ENCODE measurements at places on chromosomes 7 and 10. TPM values are rescaled to one million over a fixed set of nuclear protein-coding genes. Genes with fewer than 3 reads are reported as not detected.

SLC26A4 gene
- 0.78 TPM for total RNA-seq

PRSS1 gene
- not detected for total RNA-seq

- DNase-seq: no peak
Observed at GRCh38 chr7:45703911-45704682, 129.9 kb downstream of the ADCY1 start.

DNA sequence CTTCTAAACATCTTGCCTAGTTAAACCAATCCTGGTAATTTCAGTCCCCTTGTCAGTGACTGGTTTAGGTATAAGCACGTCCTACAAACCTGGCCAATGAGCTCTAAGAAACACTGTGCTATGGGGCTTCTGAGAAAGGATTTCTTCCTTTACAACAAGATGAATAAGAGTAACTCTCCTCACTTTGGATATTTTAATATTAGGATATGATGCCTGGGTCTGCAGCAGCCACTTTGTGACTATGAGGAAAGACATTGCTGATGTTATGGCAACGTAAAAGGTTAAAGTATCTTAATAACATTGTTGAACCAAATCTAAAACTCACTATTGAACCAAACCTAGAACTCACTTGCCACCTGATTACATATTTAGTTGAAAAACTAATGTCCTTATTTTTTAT, 26.5 kb upstream of the EPC1 start:
- DNase-seq: no peak

DNA sequence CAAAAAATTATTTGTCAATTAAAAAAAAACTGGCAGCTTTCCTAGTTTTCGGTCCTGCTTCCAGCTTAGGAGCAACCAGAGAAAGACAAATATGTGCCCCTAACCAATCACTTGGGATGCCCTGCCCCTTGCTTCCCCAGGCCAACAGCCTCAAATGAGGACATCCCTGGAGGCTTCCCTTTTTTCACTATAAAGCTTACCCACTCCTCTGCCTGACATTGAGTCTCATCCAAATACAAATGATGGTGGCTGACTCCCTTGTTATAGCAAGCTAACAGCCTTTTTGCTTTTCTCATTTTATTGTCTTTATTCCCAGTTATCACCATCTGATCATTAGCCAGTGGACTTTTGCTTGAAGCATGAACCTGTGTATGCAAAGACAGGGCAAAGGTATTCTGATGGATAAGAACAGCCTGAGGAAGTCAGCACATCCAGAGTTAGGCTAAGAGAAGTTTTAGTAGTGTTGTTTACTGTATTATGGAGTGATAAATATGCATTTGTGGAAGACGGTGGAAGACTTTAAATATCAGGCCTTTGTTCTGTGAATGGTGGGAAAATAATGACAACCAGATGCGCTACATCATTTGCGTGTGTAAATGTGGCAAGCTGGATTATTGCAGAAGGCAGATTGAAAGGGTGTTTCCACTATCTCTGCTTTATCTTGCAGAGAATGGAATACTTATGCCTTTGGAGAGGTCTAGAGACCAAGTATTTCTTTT, 1.7 kb upstream of the CCM2 start:
- no peak for DNase-seq

ADAM22 gene
- 4.3 TPM for total RNA-seq

DNA sequence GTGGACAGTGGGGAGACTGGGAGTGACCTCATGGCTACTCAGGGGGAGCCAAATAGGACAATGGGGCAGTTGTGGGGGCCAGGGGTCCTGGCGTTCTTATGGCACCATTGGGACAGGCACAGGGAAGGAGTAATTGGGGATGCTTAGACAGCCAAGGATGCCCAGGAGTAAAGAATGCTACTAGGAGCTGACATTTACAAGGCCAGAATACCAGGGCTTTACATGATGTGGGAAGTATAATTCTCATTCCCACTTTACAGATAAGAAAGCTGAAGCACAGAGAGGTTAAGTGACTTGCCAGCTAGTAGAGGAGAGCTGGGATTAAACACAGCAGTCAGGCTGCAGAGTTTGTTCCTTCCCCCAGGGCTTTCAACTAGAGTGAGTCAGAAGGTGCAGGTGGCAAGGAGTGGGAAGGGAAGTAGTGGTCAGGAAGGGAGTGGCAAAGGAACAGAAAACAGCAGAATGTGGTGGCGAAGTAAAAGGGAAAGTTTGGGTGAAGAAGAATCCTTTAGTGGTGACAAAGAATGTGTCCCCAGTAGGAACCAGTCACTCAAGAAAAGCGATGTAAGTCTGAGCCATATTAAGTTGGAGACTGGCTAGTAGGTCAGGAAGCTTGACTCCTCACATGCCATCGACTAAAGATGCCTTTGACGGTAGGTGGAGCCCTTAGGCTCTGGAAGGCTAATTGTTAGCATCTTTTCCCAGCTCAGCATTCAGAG, 32.8 kb downstream of the CPVL start:
- DNase-seq: no peak

DNA sequence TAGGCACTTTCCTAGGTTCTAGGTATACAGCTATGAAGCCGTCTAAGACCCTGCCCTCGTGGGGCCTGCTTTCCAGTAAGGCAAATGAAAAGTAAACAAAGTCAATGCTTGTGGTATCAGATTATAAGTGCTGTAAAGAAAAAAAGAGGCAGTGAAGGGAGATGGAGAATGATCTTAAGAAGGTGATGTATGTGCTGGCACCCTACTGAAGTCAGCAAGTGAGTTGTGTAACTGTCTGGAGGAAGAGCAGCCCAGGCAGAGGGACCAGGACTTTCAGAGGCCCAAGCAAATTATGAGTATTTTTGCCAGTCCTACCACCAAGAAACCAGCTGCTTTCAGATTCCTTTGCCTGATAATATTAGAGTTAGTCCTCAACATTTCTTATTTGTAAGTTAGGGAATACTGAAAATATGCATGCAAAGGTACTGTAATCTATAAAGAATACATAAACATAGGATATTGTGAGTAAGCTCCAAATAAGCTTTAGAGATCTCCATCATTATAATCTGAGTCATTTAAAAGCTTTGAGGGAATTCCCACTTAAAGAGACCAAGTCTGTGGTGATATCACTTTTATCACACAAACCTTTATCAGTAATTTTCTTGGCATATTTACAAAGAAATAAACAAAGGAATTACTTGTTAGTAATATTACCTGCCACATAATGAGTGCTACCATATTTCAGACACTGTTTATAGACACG, 329.2 kb upstream of the LRGUK start:
- DNase-seq: no peak

SFTPA1 gene
- total RNA-seq: not detected

GRCh38 chr10:46264336-46264735, 22.5 kb upstream of the ANTXRL start:
- DNase-seq: no peak

CDHR3 gene
- 1.4 TPM for total RNA-seq

PRSS37 gene
- total RNA-seq: not detected

SLC16A9 gene
- total RNA-seq: 0.31 TPM

GRCh38 chr10:49322371-49323170, 23.6 kb downstream of the C10orf71 start:
- no peak for DNase-seq

GRCh38 chr7:81414411-81414810, 355.4 kb downstream of the HGF start:
- no peak for DNase-seq

VAX1 gene
- total RNA-seq: not detected

GRCh38 chr10:31897506-31897905, 31.1 kb downstream of the ARHGAP12 start:
- no peak for DNase-seq

DNA sequence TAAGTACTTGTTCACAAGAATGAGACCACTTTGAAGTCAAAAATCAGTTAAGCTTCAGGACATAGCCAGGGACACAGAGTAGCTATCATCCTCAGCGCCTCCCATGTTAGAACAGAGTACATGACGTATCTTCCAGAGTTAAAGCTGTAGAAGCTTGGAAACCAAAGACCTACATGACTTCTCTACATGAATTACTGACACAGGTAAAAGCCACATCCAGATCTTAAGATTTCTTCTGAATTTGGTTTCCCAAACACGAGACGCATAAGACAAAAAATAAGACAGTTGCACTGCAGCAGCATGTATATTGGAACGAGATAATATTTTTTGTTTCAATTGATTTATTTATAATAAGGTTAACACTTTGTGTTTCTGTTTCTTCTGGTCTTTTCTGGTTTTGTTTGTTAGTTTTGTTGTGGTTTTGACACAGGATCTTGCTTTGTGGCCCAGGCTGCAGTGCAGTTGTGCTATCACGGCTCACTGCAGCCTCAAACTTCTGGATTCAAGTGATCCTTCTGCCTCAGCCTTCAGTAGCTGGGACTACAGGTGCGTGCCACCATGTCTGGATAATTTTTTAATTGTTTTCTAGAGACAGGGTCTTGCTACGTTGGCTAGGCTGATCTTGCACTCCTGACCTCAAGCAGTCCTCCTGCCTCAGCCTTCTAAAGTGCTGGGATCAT, 10.2 kb upstream of the EPC1 start:
- no peak for DNase-seq

GCK gene
- total RNA-seq: 1.0 TPM

DNA sequence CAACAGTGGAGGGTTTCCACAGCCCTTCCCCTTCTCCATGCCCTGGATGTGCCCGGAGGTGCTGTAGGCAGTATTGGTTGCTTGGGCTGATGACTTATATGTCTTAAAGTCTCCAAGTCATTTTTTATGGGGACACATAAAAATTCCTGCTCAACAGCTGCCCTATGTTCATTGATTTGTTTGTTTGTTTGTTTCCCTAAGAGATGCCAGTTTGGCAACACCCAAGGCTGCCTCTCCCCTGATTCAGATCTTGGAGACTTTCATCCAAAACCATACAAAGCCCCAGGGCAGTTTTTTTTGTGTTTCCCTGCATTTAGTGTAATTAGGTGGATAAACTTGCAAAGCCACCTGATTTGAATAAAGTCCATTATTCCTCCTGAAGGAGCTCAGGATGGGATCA, 115.3 kb downstream of the PLPP4 start:
- DNase-seq: no peak

DNA sequence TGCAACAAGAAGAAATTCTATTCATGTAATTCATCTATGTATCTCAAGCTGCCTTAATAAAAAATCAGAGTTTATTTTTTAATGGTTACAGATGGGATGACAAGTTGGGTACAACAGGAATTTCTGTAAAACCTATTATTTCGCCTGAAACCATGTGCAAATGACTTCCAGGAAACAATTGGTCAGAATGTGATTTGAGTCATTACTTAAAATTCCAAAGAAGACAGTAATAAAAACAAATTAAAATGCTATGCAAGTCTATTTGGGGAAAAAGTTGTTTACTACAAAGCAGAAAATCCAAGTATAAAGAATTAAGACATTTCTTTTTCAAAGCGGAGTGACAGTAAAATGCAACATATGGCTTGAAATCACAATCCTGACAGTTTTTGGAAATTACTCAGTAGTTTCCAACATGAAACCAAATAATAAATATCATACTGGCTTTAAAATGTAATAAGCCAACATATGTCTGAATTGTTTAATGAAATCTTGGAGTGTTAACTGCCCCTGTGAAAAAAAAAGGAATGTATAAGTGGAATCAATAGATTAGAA, 41.5 kb upstream of the SEMA3C start:
- no peak for DNase-seq

TACC2 gene
- total RNA-seq: not detected

JAKMIP3 gene
- 0.13 TPM for total RNA-seq

SLIT1 gene
- 0.20 TPM for total RNA-seq

SDK1 gene
- total RNA-seq: 0.04 TPM

DNA sequence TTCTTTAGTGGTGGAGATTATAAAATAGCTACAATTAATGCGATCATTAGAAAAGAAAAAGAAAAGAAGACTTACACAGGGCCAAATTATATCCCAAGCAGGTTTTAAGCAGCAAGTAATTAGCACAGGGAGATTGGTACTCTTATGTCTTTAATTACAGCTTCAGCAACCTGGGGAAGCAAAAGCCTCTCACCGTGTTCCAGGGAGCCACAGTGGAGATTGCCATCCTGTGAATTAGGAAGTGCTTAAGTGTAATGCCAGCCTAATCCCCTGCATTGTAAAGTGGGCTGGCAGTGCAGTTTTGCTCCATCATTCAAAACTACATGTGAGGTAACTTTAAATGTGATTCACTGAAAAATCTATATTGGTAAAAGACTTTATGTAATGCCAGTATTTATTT, 533.5 kb upstream of the COBL start:
- no peak for DNase-seq

TSPAN12 gene
- total RNA-seq: not detected

GRCh38 chr7:46244757-46245156, 323.7 kb upstream of the IGFBP3 start:
- no peak for DNase-seq

GRCh38 chr10:79905322-79906314, 43.3 kb downstream of the SFTPD start:
- DNase-seq: no peak

GRCh38 chr10:58615237-58615935, 102.7 kb downstream of the BICC1 start:
- DNase-seq: no peak

PCDH15 gene
- not detected for total RNA-seq

- DNase-seq: no peak
Observed at GRCh38 chr10:78925800-78926319, 142.9 kb upstream of the ZMIZ1 start.

DNA sequence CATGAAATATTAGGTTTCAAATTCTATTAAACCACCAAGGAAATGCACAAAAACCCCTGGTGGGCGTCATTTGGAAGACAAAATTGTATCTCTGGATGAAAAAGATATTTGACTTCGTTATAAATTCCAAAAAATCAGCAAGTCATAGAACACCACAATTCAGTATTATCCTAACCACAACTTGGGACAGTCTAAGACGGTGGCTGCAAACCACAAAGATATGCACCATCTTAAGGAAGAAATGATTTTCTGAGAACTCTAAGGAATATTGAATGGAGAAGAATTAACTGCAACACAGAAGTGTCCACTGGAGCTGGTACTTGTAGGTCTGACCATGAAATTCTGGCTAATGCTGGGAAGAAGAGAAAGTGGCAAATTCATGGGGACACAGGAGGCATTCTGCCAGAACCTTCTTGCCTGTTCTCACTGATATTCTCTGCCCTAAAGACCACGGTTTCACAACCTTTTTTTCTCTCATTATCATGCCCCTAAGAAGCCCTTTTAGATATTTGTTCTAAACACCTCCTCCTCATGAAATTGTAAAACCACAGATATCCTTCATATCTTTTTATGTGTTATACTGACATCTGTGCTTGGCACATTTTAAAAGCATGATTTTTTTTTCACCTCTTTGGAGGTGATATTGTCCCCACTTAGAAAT, 92.9 kb downstream of the SFMBT2 start:
- DNase-seq: no peak

CRTAC1 gene
- not detected for total RNA-seq

GRCh38 chr10:87915989-87916388, 52.6 kb downstream of the PTEN start:
- no peak for DNase-seq

MEOX2 gene
- total RNA-seq: not detected
